ENCODE measurements at places on chromosomes 2 and 18.

GRCh38 chr2:69565431-69565839, 78.1 kb downstream of the AAK1 start:
- peak; percentile 63 for DNase-seq

DNA sequence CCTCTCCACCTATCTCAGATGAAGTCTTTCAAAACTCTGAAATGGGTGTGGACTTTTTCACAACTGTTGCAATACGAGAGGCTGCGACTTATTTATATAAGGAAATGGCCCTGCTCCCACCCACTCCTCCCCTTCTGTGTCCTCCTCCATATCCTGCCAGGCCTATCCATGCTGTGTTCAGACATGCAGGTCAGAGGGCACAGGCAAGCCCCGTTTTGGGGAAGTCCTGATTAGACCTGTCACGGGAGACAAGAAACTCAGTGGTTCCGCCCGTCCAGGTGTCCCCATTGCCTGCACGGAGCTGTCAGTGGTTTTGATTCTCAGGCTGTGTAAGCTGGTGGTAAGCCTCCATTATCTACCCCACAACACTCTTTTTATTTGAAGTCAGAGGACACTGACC, 99.6 kb upstream of the MGAT5 start:
- DNase-seq, result no peak

- DNase-seq, result no peak
Measured at GRCh38 chr2:64276417-64277095, 132.3 kb upstream of the PELI1 start.

- no peak for DNase-seq
Measured at GRCh38 chr18:78717766-78718150, 261.9 kb upstream of the SALL3 start.

DNA sequence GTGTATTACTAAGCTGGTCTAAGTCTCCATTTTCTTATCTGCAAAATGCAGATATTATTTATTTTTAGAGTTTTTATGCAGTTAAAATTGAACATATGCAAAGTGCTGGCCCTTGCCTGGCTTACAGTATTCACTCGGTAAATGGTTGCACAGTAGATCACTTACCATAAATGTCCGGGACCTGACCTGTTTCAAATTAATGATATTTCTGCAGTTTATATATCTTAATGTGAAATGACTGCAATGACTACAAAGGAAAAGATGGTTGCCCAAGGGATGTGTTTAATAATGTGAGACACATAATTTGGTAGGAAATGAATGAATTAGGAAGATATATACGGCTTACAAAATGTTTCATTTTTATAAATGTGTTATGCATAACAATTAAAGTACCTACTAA, 37.1 kb downstream of the LRRC30 start:
- DNase-seq, result no peak

DNA sequence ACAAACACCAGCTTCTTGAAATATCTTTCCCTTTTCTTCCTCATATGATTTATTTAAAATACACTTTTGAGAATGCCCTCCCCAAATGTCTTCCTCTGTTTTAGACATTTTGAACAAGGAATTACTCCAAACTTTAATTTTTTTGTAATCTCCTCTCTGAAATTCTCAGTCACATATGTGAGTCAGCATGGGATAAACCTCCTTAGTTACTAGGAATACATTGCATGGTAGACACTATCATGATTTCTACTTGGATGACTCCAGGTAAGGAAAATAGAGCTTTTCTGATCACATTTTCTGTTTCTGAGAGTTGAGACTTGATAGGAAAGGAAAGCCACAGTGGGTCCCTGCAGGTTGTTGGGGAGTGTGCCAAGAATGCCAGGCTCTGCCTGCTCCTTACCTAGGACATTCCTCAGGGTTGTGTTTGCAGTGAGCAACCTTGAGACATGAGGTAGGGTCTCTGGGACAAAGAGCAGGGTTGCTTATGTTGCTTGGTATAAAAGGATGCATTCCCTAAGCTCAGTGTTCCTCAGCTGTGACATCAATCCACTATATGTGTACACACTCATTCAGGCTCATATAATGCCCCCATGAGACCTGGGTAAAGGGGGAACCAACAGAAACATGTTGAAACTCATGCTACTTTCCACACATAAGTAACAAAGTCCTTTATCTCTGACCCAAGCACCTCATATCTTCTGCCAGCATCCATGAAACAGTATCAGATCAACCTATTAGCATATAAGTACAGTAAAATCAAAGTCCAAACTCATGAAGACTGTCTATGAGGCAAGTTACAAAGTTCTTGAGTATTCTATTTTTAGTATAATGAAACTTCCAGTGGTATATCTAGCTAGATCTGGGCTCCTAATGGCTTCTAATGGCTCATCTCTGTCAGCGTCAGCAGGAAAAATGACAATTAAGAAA, 112.8 kb upstream of the SCN1A start:
- DNase-seq, result no peak

DNA sequence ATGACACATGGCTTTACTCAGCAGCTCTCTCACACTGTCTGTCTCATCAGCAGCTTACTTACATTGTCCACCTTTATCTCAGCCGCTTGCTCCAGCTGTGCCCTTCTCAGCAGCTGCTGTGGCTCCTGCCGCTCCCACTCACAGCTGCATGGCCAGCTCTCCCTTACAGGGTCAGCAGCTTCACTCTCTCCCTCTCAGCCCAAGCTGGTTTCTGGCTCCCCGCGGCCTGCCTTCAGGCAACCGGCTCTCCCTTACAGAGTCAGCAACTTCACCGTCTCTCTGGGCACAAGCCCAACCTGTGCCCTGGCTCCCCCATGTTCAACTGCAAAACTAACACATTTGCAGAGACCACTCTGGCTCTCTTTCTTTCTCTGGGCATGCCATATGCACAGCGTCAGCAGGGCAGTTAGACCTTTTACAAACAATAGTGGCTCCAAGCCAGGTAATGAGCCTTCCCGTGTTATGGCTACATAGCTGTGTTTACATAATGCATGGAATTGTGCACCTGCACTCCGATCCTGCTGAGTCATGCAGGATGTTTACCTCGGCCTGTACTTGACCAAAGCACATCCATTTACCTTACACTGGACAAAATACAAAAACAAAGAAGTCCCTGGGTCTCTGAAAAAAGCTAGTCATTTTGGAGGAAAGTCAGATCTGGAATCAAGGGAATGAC, 167.3 kb downstream of the DOK6 start:
- DNase-seq, result no peak

DNA sequence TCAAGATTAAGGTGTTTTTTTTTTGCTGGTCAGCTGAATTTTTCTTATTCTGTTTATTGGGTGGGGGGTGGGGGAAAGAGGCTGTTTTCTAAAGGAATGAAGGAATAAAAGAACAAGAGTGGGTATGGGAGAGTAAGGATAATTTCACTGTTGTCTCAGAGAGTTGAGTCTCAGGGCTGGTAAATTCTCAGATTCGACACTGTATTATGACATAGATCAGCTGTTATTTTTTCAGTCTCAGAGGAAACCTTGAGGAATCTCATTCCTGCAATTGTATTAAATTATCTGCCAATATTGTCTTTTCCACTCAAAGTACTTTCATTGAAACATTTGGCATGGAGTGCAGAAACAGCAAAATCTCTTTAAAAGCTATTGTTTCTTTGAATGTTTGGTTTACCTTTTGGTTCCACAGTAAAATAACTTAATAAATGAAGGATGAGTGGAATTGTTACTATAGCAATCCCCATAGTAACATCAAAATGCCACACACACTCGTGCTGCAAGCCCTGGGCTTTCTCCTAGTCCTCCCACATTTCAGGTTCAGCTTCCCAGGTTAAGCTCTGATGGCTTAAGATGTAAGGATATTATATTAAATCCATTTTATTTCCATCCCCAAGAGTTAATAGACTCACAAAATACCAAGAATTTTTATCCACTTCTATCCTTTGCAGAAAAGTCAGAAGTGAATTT, 478.7 kb upstream of the TCF4 start:
- no peak for DNase-seq

DNA sequence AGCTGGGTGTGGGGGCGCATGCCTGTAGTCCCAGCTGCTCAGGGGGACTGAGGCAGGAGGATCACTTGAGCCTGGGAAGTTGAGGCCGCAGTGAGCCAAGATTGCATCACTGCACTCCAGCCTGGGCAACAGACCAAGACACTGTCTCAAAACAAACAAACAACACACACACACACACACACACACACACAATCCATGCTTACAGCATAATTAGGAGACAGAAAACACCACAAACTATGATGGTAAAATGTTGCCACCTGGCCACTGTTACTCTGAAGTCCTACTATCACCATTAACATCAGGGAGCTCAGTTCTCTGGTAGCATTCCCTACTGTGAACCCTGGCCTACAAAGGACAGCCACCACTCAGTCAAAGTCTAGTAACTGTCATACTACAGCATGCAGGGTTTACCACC, 18.3 kb downstream of the DNPEP start:
- DNase-seq, result no peak

DNA sequence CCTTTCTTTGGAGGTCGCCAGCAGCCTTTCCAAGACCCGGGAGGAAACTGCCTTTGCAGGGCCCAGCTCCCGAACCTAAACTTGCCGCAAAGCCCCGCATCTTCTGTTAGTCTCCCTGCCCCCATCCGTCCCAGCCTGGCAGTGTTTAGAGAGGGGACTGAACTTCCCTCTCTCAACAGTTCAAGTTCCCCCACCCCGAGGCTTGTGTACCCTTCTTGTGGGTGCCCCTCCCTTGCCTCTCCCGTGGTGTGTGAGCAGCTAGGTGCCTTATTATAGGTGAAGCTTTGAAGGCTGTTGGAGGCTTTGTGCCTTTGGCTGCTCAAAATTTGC, 1.4 kb downstream of the LBH start:
- no peak for DNase-seq

GRCh38 chr2:201795607-201796477, 10.5 kb upstream of the CDK15 start:
- DNase-seq, result no peak

DNA sequence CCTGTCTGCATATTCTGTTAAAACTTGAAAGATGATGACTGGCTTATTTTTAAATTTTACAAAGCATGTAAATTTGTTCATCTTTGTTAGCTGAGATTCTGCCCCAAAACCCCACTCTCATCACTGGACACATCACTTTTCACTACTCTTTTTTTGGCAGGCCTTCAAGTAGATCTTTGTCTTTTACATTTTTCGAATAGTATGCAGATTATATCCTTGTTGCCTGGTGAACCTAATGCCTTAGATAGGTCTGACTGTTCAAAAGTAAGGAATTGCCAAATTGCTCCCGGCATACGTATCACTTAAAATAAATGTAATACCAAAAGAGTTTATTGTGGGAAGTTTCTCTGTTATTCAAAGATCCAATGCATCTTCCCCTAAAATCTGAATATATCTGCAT, 303.3 kb downstream of the XIRP2 start:
- DNase-seq, result no peak

All from activated T-cell treated with anti-CD3 and anti-CD28 coated beads for 48 hours (primary cell).